ENCODE measurements at places on chromosomes 5 and 9.

- DNase-seq: no peak
Observed at GRCh38 chr9:126678989-126679388, 65.3 kb downstream of the LMX1B start.

DNA sequence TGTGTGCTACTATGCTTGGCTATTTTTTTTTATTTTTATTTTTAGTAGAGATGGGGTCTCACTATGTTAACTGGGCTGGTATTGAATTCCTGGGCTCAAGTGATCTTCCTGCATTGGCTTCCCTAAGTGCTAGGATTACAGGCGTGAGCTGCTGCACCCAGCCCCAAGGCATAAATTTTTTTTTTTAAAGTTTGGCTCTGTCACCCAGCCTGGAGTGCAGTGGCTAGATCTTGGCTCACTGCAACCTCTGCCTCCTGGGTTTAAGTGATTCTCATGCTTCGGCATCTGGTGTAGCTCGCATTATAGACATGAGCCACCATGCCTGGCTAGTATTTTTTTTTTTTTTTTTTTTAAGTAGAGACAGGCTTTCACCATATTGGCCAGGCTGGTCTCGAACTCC is 70.3 kb downstream of the RAB24 start:
- no peak for DNase-seq

DNA sequence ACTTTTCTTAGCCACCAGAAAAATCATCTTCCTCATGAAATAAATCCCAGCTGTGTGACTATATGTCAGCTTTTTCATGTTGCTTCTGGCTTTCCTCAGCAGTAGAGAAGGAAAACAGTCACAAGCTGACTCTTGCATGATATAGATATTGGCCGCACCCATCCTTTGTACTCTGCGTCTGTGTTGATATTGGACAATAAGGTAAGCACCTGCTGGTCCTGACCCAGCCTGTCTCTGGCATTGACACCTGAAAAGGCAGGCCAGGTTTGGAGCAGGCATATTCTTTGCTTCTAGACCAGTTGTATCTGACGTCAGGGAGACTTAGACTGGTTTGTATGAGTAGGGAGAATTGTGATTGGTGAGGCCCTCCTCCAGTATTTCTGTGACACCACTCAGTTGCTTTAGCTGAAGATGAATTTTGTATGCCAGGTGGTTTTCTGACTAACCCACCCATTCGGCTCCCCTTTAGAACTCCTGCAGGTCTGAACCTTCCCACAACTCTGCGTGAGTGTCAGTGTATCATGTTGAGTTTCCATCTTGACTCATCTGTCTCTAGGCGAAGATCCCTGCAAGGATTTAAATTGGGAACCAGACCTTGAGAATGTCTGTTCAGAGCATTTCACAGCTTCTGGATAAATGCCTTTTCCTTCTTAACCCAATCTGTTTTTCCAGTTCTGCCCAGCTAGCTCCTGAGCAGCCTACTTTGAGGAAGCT is 151.2 kb upstream of the RUSC2 start:
- DNase-seq: no peak

DNA sequence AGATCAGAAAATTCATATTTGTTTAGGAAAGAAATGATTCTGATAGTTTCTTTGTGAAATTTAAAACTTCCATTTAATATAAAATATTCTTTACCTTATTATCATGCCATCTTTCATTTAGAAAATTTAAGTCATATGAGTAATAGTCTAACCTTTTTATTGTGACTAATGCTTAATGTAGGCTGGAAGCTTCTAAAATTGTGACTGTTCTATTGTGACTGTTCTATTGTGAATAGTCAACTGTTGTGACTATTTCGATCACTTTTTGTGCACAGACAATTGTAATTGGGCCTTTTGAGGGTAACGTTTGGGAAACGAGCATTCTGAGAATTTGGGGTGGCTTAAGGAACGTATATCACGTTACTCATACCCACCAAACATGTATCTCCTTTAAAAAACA is 100.0 kb downstream of the PARP8 start:
- no peak for DNase-seq

- DNase-seq: peak; percentile 49
Observed at GRCh38 chr5:109690975-109691574, 1.3 kb downstream of the MAN2A1 start.

DNA sequence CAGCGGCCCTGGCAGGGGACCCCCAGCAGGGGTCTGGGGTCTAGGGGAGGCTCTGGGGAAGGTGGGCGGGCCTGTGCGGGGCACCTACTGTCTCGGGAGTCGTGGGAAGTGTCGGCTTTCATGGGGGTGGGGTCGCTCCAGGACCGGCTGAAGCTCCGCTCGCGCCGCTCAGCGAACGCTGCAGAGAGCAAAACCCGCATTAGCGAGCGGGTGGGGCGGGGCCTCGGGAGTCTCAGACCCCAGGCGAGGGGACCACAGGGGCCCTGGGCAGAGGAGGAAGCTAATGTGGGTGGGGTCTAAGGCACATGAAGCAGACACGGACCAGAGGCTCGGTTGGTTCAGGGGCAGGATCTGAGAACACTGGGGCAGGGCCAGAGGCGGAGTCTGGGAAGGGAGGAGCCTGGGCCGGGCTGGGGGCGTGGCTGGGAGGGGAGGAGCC is 5.5 kb downstream of the NSMF start:
- no peak for DNase-seq

GRCh38 chr5:102638316-102638715 is 116.8 kb upstream of the PAM start:
- DNase-seq: no peak

DNA sequence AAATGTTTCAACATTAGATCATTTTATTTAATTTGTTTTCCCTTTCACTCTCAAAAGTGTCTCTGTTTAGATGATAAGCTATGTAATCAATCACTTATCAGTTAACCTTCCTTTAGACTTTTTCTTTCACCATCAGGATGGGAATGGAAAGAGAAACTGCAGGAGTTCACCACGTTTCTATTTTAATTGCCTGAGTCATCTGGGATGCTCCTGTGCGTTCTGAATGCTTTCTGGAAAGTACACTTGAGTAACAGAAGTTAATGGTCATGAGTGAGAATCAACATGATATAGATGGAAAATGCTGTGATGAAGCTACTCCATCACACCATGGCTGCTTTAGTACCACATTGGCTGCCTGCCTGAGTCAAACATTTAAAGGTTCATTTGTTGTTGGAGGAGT is 783.3 kb upstream of the CDH9 start:
- DNase-seq: no peak

- no peak for DNase-seq
Observed at GRCh38 chr5:112996830-112997374, 20.3 kb downstream of the DCP2 start.

DNA sequence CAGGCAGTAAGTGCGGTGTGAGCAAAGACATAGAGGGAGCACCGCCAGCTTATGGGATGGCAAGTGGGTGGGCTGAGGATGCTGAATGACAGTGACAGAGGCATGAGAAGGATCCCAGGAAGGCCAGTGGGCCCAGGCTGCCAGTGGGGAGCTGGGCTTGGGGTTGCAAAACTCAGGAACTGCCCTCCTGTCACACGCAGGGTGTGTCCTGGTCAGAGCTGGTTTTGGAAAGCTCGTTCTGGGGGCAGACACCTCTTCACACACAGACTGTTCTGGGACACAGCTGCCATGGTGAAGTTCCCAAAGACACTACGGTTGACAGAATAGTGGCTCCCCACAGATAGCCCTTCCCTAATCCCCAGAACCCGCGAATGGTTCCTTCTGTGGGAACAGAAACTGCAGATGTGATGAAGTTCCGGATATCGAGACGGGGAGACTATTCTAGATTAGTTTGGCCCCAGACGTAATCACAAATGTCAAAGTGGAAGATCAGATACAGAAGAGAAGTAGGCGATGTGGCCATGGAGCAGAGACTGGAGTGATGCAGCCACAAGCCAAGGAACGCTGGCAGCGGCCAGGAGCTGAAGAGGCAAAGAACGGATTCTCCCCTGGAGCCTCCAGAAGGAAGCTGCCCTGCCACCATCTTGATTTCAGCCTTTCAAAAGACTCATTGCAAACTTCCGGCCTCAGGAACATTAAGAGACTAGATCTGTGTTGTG is 159.0 kb downstream of the COL23A1 start:
- no peak for DNase-seq

DNA sequence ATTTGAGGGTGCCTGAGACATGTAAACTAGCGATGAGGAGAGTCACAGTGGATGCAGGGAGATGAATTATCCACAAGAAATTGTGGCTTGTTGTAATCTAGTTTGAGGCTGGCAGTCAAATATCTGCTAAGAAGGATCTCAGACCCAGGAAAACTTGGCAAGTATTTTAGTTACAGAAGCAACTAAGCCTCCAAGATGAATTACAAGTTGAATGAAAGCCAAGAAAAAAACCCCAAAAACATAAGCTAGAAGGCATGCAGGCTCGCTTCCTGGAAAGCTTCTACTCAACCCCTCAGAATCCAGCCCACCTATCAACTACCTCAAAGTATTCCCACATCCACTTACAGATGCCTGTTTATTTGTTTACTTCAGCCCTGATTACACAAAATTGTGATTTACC is 696.9 kb downstream of the MAT2B start:
- no peak for DNase-seq

GRCh38 chr5:10933121-10933520 is 172.1 kb upstream of the DAP start:
- DNase-seq: no peak

DNA sequence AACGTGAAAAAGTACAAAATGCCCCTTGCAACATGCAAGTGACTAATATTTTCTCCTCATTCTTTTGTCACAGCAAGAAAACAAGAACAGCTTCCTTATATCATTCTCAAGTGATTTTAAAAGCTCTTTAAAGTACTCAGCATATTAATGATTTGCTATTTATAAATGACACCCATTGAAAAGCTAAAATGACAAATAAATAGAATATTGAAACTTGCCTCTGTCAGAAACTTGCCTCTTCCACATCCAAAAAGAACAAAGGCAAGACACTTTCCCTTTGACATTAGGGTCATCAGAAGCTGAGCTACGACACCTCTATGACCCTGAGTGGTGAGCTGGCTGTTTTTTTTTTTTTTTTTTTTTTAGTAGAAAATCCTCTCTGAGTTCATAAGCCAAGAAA is 339.6 kb upstream of the ITGA1 start:
- no peak for DNase-seq

GRCh38 chr5:54563083-54563761 is 45.7 kb downstream of the SNX18 start:
- DNase-seq: no peak

DNA sequence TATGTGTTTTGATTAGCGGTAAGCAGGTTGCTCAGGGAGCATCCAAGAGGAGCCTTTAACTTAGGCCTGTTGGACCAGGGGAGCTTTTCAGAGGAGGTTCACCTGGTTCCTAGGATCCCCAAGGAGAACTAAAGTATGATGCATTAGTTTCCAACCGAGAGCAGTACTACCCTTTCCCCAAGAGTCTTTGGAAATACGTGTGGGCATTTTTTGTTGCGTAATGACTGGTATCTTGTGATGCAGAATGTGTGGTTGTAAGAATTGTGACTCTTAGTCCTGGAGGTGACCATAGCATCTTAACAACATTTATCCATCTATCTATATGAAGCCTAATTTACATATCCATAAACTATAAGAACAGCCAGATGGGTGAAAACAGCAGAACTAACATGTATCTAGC is 11.0 kb downstream of the CFAP95 start:
- no peak for DNase-seq

GRCh38 chr5:106699198-106699597 is 971.5 kb downstream of the EFNA5 start:
- no peak for DNase-seq

DNA sequence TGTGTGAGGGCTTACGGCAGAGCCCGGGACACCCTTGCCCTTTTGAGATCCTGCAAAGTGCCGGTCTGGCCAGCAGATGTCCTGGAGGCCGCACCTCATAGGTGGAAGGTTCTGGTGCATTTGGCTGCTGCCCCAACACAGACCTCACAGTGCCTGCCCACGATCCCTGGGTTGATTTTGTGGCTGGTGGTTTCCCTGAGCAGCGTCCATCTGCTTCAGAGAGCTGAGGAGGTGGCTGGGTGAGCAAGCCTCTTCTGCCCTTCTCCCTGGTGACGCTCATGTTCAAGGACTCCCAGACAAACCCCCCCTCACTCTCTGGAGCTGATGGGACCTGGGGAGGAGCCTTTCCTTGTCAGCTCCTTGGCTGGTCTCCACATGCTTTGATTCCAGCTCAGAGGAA is 18.9 kb downstream of the BNIP1 start:
- DNase-seq: no peak

DNA sequence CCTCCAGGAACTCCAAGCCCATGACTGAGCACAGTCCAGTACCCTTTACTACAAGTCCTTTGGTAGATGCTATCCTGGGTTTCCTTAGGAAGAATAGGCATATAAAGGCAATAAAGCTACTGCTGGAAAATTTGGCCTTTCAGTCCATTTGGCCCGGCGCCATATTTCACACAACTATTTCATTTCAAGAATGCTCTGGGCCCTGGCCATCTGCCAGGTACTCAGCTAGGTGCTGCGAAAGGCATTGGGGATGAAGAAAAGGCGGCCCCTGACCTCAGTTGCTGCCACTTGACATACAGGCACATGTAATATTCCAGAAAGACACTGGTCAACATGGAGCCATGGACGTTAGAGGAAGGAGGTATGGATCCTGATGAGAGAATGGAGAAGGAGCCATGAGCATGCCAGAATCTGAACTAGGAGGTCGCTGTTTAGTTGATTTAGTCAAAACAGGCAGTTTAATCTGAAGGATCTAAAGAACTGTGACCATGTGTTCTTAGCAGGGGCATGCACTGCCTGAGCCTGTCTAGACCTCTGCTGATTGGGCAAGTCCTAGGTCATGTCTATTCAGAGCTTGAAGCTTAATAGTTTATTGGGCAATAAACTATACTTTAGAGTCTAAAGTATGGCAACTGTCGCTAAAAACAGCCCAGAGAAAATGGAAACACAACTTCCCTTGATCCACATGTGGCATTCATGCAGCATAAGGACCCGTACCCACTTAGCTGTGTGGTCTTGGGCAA is 149.3 kb downstream of the MELK start:
- DNase-seq: no peak

GRCh38 chr5:128284236-128284635 is 200.7 kb downstream of the SLC12A2 start:
- no peak for DNase-seq

- no peak for DNase-seq
Observed at GRCh38 chr5:1934056-1934394, 51.3 kb upstream of the IRX4 start.

DNA sequence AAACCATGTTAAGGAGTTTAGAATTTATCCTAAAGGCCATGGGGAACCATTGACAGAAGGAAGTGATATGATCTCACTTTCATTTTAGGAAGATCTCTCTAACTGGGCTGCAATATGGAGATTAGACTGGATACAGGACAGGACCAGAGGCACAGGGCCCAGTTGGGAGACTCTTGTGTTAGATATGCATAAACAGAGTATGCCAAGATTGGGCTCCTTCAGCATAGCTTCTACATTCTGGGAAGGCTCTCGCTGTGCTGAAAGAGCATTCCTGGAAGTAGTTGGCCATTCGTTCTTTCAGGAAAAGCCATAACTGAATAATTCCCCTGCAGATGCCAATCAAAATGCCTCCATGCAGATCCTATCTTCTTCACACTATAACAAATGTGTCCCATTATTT is 204.5 kb downstream of the CWC27 start:
- DNase-seq: no peak

GRCh38 chr5:104635227-104635626 is 1072.6 kb upstream of the NUDT12 start:
- DNase-seq: no peak

- DNase-seq: peak; percentile 4
Observed at GRCh38 chr9:111759762-111760639, 34.7 kb downstream of the SHOC1 start.

All from amygdala (tissue), 56 donors.